Hepatocyte (in vitro differentiated cells): ENCODE measurements at places on chromosomes 11 and 22. TPM values are rescaled to one million over a fixed set of nuclear protein-coding genes. Genes with fewer than 3 reads are reported as not detected.

OR10AG1 gene
- total RNA-seq, result not detected in 2 replicates

PTPRCAP gene
- 2.5 and 3.4 TPM in 2 replicates for total RNA-seq

SPDYC gene
- not detected in 2 replicates for total RNA-seq

SLC43A3 gene
- total RNA-seq, result 10.5 and 19.3 TPM in 2 replicates

ASCL3 gene
- not detected in 2 replicates for total RNA-seq

TMPRSS13 gene
- 1.0 and 1.3 TPM in 2 replicates for total RNA-seq

- no peak for DNase-seq
Observed at GRCh38 chr11:35148163-35148837, 9.3 kb downstream of the CD44 start.

- DNase-seq, result no peak
Observed at GRCh38 chr11:103631841-103632240, 404.6 kb upstream of the DDI1 start.

- DNase-seq, result no peak
Observed at GRCh38 chr22:35324067-35324466, 24.4 kb downstream of the TOM1 start.

DNA sequence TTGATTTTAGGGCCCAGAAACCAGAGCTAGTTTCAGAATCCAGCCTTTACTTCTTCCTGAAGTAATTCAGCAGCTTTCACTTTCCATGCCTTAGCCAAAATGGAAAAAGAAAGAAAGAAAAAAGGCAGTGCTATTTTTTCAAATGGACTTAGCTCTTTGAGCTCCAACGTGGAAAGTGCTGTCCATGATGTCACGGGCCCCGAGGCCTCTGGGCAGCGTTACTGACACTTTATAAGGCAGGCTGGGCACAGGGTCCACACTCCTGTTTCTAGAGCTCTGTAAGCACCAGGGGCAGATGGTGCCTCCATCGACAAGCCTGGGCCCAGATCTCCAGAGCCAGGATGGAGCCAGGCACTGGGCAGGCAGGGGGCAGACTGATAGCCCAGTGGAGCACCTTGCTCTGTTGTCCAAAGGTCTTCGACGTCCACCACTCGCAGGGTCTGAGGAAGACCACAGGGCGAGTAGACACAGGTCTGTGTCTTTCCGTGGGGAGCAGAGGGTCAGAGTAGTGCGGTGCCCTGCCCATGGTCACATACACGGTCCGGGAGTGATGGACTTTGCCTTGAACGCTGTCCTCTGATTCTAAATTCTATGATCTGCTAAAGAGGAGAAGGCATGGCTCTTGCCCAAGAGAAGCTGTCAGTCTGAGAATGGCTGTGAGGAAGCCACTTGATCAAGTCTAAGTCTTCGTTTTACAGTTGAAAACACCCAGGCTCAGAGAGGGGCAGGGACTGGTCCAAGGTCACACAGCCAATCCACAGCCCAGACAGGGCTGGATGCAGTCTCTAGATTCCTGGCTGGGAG lies 22.0 kb upstream of the WNT11 start:
- DNase-seq, result peak; percentile 66

DNA sequence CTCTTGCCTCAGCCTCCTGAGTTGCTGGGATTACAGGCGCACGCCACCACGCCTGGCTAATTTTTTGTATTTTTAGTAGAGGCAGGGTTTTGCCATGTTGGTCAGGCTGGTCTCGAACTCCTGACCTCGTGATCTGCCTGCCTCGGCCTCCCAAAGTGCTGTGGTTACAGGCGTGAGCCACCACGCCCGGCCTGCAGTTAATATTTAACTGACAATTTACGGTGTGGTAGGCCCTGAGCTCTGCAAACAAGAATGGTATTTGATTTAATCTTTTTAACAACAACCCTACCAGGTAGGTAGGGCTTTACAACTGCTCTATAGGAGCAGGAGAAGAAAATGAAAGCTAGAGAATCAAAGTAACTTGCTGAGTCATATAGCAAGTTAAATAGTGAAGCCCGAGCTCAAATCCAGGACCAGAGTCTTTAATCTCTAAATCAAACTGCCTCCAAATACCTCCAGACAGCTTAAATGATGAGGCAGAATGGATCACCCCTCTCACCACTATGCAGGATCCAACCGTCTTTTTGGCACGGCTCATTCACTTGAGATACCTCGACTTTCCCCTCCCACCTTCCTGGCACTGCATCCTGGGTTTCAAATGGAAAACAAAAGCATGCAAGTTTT lies 9.4 kb downstream of the UEVLD start:
- peak; percentile 63 for DNase-seq

GRCh38 chr11:23769214-23769613 lies 727.6 kb upstream of the LUZP2 start:
- DNase-seq, result no peak

DNA sequence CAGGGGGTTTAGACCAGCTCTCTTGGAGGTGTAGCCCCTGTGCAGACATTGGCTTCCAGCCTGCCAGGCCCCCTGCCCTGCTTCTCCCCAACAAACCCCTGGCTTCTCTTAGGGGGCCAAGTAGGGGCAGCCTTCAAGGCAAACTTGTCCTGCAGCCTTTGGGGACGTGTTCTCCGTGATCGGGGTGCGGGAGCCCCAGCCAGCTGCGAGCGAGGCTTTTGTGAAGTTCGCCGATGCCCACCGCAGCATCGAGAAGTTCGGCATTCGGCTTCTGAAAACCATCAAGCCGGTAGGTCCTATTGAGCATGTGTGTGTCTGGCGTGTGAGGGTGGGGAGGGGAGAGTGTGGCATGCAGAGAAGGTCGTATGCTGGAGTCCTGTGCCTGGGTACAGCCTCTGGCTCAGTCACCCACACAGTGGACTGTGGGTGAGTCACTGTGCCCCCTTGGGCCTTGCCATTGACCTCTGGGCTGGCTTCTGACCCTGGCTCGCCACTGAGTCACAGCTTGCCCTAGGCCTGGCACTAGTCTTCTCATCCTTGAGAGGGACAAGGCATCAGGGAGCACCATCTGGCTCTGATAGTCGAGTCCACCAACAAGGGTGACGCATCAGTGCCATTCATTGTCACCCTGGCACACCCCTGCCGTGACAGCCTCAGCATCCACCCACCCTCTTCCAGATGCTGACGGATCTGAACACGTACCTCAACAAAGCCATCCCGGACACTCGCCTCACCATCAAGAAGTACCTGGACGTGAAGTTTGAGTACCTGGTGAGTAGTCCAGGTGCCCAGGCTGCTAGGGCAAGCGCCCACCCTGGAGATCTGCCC lies 11.4 kb downstream of the SLC16A8 start:
- no peak for DNase-seq

DNA sequence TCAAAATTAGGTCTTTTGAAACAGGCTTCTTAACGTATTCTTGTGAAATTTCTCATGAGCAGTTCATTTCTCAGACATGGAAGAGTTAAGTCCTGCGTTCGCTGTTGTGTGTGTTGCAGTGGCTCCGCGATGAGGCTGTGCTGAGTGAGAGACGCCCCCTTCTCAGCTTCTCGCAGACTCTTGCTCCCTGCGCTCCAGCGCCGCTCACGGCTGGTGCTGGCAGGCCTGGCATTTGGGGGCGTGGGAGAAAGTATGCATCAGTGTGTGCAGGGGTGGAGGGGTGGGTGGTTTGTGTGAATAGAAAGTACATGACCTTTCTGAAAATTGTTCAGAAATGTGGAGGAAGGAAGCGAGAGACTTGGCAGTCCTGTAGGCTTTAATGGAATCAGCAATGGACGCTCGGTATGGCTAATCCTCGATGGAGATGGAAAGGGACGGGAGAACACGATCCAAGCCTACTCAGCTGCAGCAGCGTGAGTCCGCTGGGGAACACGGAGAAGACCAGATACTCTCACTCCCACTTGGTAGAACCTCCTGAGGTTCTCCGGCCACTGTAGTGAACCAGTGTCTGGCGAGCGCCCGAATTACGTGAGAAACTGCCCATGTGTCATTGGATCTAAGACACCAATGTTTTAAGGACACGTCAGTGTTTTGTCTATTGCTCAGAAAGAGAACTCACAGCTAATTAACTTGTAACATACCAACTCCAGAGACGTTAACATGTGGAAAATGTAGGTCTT lies 5.9 kb downstream of the TAB1 start:
- DNase-seq, result no peak

DNA sequence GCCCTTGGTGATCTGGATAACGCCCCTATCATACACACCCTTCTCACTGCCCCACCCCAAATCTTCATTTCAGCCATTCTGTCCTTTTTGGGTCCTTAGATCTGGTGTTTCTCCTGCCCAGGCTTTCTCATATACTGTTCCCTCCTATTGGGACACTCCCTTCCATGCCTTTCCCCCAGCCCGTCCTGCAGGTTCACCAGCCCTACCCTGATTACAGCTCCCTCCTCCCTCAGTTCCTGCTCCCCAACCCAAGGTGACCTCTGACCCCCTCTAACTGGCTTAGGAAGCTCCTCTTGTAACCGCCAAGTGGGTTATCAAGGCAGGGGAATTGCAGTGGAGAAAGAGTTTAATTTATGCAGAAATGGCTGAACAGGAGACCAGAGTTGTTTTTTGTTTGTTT lies 13.0 kb downstream of the MTFP1 start:
- DNase-seq, result no peak

GRCh38 chr22:44139773-44140172 lies 41.0 kb upstream of the PARVG start:
- no peak for DNase-seq

DNA sequence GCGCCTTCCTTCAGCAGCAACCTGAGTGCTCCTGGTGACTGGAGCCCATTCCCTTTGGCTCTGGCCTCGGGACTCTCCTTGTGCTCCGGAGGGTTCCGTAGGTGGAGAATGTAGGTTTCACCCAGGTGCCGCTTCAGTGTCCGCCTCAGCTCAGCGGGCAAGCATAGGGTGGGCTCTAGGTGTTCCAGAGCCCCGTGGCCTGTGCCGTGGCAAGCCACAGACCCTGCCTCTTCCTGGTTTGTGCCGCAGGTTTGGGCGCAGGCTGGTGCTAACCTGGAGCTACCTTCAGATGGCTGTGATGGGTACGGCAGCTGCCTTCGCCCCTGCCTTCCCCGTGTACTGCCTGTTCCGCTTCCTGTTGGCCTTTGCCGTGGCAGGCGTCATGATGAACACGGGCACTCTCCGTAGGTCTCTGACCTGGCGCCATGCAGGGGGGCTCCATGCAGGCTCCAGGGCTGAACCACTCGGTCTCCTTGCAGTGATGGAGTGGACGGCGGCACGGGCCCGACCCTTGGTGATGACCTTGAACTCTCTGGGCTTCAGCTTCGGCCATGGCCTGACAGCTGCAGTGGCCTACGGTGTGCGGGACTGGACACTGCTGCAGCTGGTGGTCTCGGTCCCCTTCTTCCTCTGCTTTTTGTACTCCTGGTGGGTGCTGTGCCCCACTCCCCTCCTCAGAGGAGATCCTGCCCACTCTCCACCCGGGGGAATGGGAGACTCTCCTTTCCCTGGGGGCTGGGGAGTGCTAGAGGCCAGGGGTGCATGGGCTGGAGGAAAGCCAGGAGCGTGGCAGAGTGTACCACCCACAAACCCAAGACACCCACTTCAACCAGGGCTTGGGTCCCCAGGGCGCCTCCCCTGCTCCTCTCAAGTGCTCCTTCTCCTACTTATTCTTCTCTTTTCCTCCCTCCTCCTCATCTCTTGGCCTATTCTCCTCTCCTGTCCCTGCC lies 2.4 kb downstream of the SLC22A12 start:
- no peak for DNase-seq

DNA sequence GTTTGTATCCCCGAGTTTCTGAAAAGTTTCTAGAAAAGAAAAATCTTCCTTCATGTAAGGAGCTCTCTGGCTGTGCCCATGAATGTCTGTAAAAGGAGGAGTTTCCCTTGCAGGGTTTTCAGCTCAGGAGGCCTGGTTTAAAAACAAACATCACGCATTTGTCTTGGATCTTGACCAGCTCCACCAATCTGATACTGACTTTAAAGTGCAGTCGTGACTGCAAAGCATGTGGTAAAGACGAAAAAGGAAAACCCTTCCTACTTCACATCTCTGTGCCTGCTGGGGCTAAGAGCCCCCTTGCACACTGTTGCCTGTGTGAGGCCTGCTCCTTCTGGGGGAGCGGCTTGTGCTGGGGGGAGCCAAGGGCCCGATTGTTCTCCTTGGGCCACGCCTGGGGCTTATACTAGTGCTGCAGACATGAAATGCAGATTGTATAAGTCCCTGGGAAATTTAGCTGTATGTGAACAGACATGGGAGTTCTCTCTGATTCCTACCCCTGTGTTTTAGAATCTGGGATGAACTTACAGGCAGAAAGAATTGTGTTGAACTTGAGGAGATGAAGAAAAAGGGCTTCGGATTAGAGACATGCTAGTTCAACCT lies 62.1 kb downstream of the ADAMTS15 start:
- no peak for DNase-seq

DNA sequence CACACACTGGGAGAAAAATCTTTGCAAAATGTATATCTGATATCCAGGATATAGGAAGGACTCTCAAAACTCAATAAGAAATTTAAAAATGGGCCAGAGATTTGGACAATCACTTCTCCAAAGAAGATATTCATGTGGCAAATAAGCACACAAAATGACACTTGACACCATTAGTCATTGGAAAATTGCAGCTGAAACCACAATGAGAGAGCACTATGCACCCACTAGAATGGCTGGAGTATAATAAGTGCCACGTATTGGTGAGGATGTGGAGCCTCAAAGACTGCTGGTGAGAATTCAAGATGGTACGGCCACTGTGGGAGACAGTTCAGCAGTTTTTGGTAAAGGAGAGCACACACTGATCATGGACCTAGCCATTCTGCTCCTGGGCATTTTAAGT lies 12.8 kb upstream of the OSBPL5 start:
- DNase-seq, result no peak

DNA sequence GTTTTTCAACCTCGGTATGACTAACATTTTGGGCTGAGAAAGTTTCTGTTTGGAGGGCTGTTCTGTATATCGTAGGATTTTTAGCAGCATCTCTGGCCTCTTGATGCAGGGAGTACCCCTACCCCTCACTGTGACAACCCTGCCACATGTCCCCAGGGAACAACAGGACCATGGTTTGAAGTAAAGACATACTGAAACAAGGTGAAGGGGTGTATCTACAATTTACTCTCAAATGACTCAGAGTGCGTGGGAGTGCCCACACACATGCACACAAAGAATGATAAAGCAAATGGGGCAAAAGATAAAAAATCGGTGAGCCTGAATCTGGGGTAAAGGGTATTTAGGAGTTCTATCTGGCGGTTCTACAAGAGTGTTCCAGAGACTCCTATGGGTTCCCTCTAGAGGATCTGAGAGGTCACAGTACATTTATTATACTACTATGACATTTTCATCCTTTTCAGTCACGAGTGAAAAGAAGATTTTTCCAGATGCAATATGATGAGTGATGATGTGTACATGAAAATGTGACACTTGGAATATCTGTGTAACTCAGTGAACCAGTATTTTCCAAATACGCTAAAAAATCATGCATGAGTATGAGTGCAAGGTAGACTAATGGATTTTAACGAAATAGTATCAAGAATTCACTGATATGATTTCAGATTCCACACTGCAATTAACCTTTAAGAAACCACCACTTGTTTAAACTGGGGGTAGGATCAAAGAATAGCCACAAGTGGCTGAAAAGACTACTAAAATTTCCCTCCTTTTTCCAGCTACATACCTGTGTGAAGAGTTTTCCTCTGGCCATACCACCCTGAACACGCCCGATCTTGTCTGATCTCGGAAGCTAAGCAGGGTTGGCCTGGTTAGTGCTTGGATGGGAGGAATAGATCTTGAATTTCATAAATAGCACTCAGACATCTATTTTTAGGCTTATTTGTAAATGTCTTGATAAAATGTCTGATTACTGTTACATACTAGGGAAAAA lies 56.3 kb upstream of the YPEL1 start:
- no peak for DNase-seq

GRCh38 chr11:134724779-134725140 lies 312.7 kb upstream of the B3GAT1 start:
- no peak for DNase-seq

GRCh38 chr11:121656328-121657090 lies 203.7 kb upstream of the SORL1-AS1 start:
- DNase-seq, result peak; percentile 12
